ENCODE measurements at places on chromosomes 6 and 20.

GRCh38 chr6:170437719-170438401 lies 115.2 kb downstream of the PSMB1 start:
- DNase-seq: no peak

- DNase-seq: no peak
These were observed 26.8 kb downstream of the DACT2 start for GRCh38 chr6:168292826-168293225.

DNA sequence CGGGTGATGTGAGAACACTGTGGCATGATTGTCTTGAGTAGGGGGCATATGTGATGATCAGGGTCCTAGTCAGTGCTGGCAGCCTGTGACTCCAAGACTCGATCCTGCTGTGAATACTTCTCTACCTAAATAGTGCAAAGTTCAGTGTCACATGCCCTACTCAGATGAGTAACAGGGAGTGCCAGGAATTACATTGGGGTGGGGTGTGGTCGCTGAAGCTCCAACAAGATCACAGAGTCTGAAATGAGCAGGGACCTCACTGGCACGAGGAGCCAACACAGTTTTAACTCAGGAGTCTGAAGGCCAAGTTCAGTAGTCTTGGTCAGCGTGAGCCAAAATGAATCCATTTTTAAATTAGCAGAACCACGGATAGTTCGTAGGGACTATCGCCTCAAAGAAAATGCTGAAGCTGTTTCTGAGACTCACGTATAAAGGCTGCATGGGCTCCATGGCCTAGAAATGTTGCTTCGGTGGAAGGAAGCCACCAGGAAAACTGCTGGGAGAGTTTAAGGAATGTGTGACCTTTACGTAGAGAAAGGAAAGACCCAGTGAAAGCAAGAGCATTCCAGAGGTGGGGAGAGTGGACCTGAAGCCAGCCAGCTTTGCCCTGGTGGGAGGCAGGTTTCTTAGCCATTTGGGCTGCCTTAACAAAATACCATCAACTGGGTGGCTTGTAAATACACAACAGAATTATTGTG lies 72.2 kb downstream of the RPP40 start:
- no peak for DNase-seq

- no peak for DNase-seq
These were observed 23.0 kb upstream of the BMP5 start for GRCh38 chr6:55898342-55898741.

- DNase-seq: no peak
These were observed 67.0 kb upstream of the SIRPA start for GRCh38 chr20:1827974-1828785.

- no peak for DNase-seq
These were observed 233.3 kb downstream of the SYNDIG1 start for GRCh38 chr20:24702501-24703283.
